ENCODE measurements at places on chromosomes 16 and 17.

- no peak for DNase-seq
Measured at GRCh38 chr16:2415085-2415484, 14.2 kb upstream of the CCNF start.

DNA sequence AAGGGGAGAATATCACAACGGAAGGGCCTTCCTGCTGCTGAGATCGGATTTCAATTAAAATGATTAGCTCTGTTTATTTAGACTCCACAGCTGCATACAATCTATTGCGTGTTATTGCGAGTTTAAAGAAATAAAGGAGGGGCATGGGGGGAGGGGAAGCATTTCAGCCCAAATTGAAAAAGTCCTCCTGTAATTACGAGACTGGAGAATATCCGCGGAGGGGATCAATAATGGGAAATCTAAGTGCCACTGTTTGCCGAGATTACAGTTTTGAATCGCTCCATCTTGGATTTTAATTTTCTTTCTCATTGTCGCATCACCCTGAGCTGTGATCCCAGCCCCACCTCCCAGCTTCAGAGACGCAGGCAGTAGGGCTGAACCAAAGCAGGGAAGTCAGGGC lies 15.7 kb upstream of the RPL38 start:
- DNase-seq, result no peak

DNA sequence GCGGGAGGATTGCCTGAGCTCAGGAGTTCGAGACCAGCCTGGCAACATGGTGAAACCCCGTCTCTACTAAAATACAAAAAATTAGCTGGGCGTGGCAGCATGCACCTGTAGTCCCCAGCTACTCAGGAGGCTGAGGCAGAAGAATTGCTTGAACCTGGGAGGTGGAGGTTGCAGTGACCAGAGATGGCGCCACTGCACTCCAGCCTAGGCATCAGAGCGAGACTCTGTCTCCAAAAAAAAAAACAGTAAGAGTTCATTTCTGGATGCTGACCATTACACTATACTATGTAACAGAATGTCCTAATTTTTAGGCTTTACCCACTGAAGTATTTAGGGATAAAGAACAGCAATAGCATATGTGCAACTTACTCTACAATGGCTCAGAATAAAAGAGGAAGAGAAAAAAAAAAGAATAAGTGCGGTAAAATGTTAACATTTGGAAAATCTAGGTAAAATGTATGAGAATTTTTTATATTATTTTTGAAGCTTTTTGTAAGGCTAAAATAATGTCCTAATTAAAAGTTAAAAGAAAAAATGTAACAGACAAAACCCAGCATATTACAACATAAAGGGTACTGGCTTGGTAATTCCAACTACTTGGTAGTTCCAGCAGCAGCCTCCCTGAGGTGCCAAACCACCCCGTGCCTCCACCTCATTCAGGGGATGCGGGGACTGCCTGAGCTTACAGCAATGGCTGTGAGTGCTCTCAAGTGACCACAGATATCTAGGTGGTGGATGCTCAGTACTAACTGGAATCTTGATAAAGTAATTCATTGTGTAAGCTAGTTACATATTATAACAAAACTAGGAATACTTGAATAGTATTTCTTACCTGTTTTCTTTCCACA lies 10.9 kb downstream of the COPS3 start:
- DNase-seq, result no peak

GRCh38 chr17:75724016-75725003 lies 3.1 kb downstream of the ITGB4 start:
- no peak for DNase-seq

DNA sequence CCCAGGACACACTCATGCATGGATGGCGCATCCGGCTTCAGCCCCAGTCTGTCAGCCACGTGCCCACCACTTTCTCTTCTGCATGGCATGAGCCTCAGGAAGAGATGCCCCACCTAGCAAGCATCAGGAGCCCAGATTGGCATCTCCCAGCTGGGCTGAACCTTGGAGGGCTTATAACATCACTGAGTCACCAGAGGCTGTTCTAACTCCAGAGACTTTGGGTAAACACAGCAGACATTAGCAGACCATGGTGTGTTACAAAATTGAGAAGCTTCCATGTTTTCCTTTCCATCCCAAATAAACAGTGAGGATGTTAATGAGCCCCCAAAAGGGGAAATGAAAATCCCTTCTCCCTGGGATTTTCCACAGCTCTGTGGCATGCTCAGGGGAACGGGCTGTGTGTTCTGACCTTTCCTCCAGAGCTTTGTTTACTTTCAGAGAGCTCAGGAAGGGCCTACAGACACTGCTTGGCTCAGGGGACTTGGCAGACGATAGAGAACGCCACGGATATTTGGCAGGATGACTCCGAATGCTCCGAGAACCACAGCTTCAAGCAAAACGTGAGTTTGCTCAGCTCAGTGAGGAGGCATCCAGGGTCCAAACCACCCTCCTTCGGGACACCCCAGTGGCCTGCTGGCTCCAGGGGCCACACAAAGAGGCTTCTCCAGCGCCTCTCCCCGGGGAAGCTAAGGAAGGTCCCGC lies 16.5 kb downstream of the GLP2R start:
- no peak for DNase-seq

DNA sequence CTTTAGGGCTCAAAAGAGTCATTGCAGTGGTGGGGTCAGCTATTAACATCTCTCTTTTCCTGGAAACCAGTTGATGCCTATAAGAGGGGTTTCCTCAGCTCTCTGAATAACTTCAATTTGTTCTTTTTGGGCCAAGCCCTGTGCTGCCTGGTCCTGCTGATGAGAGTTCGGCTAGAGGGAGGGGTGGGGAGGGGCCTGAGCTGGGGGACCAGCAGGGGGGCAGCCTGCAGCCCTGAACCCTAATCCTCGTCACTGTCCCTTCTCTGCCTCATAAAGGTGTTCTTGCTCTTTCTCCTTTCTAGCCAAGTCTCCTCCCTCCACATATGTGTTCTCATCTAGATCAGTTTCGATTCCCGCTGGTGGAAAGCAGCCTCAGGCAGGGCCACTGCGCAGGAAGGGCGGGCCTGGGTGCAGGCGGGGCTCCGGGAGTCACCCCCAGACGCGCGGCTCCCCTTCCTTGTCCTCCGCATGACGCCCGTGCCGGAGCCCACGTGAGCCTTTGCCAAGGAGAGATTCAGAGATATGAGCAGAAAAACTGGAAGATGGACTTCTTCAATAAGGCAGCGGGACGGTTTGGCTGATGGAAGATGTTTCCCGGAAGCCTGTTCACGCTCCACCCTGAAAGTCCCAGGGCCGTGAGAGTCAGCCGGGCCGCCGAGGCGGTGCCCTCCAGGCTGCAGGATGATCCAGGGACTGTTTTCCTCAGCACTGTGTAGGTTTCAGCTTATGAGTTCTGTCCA lies 15.0 kb upstream of the RHOT1 start:
- peak; percentile 15 for DNase-seq

DNA sequence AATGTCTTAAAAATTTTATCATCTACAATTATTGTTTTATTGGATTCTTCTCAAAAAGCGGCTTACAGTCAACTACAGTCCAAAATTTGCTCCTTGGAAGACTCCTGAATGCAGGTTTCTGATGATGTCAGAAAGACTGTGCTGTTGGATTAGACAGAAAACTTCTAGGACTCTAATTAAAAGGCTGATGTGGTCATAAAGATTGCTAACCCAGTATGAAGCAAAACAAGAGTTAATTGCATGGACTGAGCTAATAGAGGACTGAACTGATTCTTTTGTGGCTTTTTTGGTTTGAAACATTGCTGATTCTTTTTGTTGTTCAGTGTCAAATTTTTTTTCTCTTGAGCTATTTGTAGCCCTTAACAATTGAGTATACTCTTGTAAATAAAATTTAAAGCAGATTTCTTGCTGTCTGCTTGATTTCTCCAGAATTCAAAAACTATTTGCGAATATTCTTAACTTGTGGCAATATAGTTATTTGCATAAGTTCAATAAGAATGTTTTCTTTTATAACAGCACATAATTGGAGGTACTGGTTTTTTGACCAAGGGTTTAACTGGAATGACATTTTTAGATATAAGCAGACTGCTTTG lies 33.1 kb upstream of the LCMT1 start:
- no peak for DNase-seq

GRCh38 chr16:83652943-83653342 lies 154.8 kb upstream of the HSBP1 start:
- no peak for DNase-seq

- no peak for DNase-seq
Measured at GRCh38 chr16:4315186-4316107, at the start of gene GLIS2. Gene GLIS2, plus strand, starts transcription at chr16:4316067. Its CDS starts 16,214 bp downstream, at chr16:4332281.

DNA sequence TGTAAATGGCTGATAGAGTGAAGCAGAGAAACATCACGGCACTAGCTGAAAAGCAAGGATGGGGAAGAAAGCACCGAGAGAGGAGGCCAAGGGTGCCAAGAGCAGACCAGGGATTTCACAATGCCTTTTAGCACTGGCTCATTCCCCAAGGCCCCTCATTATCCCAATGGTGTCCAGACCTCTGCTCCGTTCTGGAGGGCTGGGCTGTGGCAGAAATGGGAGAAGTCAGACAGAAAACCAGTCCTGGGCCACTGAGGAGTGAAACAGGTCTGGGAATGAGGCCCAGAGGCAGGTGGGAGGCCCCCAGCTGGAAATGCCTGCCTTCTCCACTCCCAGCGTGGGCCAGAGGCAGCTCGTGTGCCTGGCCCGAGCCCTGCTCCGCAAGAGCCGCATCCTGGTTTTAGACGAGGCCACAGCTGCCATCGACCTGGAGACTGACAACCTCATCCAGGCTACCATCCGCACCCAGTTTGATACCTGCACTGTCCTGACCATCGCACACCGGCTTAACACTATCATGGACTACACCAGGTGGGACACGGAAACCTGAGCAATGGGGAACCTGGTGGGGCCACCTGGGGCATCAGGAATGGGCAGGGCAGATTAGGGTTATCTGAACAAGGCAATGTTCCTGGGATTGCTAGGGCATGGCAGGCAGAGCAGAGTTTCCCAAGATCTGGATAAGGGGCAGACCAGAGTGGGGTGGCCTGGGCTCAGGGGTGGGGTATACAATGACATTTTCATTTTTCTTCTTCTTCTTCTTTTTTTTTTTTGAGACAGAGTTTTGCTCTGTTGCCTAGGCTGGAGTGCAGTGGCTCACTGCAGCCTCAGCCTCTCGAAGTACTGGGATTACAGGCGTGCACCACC lies 20.3 kb downstream of the ANKRD40 start:
- no peak for DNase-seq

DNA sequence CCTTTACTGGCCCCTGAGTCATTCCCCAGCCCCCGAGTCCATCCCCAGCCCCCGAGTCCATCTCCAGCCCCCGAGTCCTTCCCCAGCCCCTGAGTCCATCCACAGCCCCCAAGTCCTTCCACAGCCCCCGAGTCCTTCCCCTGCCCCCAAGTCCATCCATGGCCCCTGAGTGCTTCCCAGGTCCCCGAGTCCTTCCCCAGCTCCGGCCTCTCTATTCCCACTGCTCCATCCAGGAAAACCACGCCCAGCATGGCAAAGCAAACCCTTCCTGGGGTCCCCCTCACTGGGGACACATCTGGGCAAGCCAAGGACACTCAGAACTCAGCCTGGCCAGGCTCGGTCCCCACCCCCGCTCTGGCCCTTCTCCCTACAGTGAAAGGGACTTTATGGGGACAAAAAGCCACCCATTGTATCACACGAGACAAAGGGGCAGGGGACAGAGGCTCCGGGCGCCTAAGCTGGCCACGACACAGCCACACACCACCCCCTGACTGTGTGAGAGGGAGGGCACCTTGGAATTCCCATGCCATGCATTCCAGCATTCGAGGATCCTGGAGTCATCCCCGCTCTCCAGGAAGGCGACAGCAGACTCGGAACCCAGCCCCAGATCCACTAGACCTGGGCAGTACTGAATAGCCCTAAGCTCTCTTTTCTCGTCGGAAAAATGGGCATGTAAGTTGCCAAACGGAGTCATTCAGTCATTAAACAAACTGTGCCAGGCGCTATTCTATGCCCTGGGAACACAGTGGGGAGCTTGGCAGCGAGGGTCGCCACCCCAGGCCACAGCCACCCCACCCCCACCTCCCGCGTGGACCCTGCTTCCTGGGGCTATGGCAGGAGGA lies 14.0 kb downstream of the PLLP start:
- no peak for DNase-seq

GRCh38 chr17:60724647-60725046 lies 47.0 kb downstream of the BCAS3 start:
- DNase-seq, result no peak

GRCh38 chr16:30445408-30446202 lies at the start of gene SEPHS2:
Gene SEPHS2, minus strand, starts transcription at chr16:30445874. Its CDS starts 147 bp downstream, at chr16:30445727.
- peak; percentile 92 for DNase-seq

- no peak for DNase-seq
Measured at GRCh38 chr16:4016005-4016352, 100.3 kb downstream of the ADCY9 start.

DNA sequence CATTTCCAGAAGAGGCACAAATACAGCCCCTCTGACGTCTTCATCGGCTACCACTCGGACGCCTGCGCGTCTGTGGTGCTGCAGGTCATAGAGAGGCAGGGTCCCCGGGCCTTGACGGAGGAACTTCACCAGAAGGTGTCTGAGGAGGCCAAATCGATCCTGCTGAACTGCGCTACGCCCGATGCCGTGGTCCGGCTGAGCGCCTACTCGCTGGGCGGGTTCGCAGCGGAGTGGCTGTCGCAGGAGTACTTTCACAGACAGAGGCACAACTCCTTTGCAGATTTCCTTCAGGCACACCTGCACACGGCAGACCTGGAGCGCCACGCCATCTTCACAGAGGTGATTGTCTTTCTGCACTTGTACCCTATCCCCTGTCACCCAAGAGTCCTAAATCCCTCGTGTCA lies 67.0 kb upstream of the ENDOV start:
- no peak for DNase-seq

- no peak for DNase-seq
Measured at GRCh38 chr17:8916466-8916865, 49.0 kb upstream of the PIK3R6 start.

- DNase-seq, result peak; percentile 53
Measured at GRCh38 chr16:72989579-72990551, 58.1 kb downstream of the ZFHX3 start.

GRCh38 chr17:61251939-61252865 lies 147.4 kb upstream of the TBX2 start:
- peak; percentile 99 for DNase-seq

Measured in AG04450 (cell line).